ENCODE measurements at places on chromosomes 13 and 19.

GRCh38 chr13:108775597-108775996 is 146.2 kb downstream of the MYO16 start:
- no peak for DNase-seq

DNA sequence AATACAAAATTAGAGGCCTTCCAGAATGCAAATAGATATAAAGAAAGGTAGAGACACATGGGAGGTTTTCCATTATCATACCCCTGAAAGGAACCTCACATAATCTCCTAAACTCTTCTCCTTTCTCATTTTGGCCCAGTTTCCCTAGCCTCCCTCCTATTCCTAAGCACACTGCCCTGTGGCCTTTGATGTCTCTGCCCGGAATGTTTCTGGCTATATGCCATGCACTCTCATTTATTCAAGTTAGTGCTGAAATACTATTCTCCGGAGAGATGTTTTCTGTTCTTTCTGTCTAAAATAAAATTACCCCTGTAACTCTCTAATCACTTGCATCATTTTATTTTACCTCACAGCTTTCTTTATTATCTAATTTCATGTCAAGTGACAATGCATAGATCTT is 1287.7 kb downstream of the SLITRK5 start:
- DNase-seq, result no peak

- DNase-seq, result no peak
These were observed 39.1 kb upstream of the CCNE1 start for GRCh38 chr19:29772696-29773095.

DNA sequence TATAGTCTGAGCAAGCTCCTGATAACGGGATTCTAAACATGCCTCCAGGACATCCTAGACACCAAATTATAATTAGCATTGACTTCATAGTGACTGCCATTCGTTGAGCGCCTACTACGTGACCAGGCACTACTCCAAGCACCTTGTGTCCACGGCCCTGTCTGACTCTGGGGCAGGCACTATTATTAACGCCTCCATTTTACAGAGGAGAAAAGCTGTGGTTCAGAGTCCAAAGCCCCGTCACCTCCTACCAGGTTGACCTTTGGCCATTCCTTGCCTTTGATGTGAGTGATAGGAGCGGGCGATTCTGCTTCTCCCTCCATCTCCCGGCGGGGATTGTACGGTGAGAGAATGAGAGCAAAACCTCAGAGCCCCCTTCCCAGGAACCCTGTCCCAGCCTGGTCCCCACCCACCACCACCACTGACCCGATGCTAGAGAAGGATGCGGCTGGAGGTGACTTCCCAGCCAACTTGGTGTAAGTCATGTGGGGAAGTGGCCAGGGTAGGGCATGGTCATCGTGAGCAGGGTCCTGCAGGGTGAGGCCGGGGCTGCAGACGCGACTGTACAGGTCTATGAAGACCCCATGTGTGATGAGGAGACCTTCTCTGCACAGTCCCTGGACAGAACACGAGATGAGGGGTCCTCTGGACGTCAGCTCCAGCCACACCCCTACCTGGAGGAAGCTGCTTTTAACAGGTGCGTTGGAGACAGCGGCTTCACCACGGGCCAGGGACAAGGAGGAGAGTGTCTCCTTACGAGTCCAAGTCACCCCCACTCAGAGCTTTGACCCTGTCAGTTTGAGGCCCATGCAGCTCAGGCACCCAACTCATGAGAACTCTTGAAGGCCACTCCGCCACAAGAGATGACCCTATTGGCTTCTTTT is at the start of gene IGSF23:
Gene IGSF23, plus strand, starts transcription at position 269 of the 884 bp plus-strand sequence. Its CDS starts 83 bp downstream, at position 352.
- DNase-seq, result no peak

DNA sequence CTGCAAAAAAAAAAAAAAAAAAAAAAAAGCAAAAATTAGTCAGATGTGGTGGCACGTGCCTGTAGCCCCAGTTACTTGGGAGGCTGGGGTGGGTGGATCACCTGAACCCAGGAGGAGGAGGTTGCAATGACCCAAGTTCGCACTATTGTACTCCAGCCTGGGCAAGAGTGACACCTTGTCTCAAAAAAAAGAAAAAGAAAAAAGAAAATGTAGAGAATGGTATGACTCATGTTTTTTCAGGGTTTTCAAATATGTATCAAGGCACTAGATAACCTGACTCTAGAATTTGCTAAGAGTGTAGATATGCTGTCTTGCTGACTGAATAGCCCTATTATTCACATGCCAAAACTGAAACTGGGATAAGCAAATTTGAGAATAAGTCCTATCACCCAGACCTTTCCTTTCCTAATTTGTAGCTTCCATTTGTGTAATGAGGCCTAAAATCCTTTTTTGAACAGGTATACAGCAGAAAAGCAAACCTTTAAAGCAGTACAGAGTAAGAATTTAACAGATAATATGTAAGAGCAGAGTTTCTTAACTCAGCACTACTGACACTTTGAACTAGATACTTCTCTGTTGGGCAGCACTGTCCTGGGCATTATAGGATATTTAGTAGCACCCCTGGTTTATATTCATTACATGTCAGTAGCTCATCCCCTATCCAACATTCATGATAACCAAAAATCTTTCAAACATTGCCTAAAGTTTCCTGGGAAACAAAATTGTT is 108.6 kb downstream of the ELF1 start:
- no peak for DNase-seq

DNA sequence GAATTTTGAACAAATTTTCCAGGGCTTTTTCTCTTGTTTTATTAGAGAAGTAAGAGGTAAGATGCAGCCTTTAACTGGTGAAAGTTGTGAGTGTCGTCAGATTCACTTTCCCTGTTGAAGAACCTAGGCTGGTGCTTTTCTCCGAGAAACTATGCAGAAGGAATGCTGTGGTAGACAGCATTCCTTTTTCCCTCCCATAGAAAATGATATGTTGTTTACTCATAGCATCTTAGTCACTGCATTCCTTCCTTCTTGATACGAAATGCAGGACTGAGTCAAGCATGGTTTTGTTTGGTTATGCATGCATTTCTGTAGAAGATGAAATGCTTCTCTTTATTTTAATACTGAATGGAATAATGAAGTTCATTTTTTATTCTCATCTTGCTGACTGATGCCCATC is 3.4 kb downstream of the ITGBL1 start:
- DNase-seq, result no peak

DNA sequence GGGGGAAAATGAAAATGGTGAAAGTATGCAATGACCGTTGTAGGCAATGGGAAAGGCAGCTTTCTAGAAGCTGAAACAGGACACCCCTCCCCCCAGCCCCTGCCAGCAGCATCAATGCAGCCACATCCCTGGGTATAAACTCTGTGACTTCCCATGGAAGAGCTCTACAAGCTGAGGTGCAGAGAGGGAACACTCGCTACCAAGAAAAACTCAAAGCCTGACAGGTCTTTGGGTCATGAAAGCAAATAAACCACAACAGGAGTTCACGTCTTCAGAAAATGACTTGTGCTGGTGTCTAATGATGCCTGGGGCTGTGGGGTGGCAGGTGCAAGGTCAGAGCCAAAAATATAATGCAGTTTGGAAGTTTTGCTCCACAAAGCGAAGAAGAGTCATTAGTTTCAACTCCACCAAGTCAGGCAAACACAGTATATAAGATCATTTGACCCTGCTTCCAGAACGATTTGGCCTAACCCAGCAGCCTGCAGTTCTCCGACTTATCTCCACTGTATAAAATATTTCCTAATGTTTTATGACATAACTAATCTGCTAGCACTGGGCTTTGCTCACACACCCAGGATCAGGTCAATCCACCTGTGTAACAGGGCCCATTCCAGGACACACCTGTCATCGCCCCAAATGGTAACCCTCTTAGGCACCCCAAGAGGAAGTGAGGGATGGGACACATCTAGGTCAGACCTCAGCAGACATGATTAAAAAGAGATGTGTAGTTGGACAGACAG is 102.1 kb downstream of the IRS2 start:
- DNase-seq, result no peak

- DNase-seq, result no peak
These were observed 550 bp upstream of the DLL3 start for GRCh38 chr19:39497996-39498797.

DNA sequence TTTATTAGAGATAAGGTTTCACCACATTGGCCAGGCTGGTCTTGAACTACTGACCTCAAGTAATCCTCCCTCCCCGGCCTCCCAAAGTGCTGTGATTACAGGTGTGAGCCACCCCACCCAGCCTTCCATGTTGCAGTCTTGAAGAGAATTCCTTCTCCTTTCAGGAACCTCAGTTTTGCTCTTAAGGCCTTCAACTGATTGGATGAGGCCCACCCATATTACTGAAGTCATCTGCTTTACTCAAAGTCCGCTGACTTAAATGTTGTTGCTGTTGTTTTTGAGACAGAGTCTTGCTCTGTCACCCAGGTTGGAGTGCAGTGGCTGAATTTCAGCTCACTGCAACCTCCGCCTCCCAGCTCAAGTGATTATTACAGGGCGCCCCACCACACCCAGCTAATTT is 33.5 kb downstream of the RASL11A start:
- DNase-seq, result no peak

DNA sequence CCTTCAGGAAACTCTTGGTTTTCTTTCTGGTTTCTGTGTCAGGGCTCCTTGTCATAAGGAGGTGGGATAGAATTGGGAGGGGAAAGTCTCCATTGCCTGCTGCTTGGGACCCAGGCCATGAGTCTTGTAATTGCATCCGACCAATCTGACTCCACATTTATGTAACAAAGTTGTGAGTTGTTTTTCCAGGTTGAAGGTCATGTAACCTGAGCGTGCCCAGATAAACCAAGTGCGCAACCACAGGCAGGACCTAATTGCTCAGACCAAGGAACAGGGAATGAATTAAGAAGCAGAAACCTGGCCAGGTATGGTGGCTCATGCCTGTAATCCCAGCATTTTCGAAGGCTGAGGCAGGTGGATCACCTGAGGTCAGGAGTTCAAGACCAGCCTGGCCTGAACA is 17.8 kb downstream of the RASL11A start:
- DNase-seq, result no peak
